Stimulated activated CD8-positive, alpha-beta memory T cell treated with anti-CD3 and anti-CD28 coated beads, Interleukin-7, amount 100 ng/mL, for 1 hour (primary cell): ENCODE measurements at places on chromosomes 16 and 17.

GRCh38 chr16:31711344-31711845, 162.2 kb upstream of the ZNF267 start:
- DNase-seq = no peak

- no peak for DNase-seq
These were observed 182 bp downstream of the RPL26 start for GRCh38 chr17:8382880-8383142.

DNA sequence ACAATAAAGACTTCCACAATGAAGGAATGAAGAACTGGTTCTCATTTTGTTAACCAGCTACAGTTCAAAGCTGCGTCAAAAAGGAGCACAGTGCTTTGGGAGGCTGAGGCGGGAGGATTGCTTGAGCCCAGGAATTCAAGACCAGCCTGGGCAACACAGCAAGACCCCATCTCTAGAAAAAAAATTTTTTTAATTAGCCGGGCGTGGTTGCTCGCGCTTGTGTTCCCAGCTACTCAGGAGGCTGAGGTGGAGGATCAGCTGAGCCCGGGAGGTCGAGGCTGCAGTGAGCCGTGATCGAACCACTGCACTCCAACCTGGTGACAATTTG, 764 bp upstream of the SLC6A4 start:
- DNase-seq = no peak

- peak; percentile 55 for DNase-seq
These were observed 26.5 kb upstream of the LASP1NB start for GRCh38 chr17:38898812-38899348.

DNA sequence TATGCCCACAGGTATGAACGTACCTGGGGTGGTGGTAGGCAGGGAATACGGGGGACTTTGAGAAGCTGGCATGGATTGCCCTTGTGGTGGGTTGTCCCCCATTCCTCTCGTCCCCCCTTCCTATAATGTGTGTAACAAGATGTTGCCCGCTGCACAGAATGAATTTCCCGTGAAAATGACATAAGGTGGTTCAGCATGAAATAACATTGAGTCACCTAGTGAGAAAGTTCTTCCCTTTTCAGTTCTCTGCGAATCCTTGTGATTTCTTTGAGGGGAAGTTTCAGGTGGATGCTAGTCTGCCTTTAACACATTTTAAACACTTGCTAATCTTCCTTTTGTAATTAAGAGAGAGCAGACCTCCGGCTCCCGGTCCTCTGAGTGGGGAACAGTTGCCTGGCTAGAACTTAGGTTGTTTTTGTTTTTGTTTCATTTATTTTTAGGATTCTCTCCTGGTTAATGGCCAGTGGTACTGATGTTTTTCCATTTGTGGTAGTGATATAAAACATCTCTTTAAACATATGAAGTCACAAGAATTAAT, 58.9 kb downstream of the RAP1GAP2 start:
- no peak for DNase-seq

- no peak for DNase-seq
These were observed 14.7 kb downstream of the ABR start for GRCh38 chr17:1164935-1165556.

GRCh38 chr16:89540557-89540956, 19.9 kb upstream of the RPL13 start:
- no peak for DNase-seq

DNA sequence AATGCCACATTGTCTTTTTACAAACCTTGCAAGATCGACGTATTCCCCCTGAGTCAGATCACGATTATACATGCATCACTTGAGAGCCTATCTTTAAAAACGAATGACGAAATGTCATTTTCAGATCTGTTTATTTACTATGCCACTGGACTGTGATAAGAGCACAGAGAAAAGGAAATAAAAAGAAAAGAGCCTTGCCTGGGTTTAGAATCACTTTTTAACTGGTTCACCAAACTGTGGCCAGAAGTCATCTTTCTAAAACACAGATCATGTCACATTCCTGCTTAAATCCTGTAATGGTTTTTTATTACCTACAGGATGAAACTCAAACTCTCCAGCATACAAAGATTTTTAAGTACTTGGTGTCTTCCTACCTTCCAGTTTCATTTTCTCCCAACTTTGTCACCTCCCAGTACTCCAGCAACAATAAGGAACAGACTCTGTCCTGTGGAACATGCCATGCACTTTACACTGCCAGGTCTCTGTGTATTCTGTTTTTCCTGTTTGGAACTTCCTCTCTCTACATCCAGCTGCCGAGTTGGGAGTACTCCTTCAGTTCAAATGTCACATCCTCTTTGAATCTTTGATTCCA, 91.5 kb downstream of the SNX11 start:
- DNase-seq = no peak

DNA sequence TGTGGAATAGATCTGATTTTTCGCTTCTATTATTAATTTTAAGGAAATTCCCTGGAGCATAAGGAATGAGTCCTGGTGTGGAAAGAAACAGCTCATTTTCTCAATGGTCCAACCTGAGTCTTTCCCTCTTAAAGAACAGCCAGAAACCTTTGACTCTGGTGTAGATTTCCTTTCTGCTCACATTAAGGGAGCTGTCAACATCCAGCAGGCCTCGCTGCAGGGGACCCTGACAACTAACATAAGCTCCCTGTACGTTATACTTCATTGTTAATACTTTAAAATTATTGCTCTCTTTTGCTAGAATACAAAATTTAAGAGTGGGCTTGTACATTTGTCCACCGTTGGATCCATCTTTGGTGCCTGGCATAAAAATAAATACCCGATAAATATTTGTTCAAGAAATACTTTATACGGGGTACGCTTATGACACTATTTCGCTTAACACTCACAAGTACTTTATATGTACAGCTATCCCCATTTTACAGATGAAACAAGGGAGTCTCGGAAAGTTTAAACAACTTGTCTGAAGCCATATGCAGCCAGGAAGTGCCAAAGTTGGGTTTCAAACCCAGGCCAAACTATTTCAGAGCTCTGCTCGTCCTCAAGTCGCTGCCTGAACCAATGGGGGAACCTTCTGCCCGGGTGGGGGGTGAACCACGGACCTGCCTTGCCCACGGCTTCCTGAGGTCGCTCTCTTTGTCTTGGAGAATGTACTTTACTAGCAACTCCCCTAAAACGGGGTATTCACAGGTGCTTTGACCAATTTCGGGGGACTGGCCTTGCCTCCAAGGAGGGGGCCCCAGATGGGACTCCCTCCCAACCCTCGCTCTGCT, 611 bp downstream of the SMARCE1 start:
- no peak for DNase-seq

DNA sequence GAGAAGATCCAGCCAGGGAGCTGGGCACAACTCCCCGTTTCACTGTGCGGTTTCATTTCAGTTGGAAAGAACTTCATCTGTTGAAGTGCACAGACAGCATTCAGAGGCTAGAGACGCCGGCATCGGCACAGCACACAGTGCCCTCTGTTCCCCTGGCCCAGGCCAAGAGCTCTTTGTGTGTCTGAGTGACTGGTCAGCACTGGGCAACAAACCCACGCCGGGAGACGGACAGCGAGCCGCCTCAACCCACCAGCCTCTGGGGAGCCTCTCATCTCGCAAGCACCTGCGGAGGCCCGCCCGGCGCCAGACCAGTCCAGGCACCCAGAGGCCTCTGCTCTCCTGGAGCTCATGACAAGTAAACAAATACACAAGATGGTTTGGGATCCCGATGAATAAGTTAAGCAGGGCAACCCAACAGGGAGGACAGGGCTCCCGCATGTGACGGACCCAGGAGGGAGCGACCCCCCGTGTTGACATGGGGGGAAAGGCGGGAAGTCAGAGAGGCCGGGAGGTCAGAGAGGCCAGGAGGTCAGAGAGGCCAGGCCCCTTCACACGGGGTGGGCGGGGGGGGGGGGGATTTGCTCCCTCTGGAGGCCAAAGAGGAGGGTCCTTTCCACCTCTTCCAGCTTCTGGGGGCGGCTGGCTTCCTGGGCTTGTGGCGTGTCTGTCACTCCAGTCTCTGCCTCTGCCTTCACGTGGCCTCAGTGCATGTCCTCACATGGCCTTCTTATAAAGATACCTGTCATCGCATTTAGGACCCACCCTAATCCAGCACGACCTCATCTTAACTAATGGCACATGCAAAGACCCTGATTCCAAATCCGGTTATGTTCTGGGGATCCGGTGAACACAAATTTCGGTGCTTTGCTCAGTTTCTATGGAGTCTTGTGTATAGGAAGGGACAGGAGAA, 25.8 kb upstream of the KLHDC4 start:
- DNase-seq = no peak

DNA sequence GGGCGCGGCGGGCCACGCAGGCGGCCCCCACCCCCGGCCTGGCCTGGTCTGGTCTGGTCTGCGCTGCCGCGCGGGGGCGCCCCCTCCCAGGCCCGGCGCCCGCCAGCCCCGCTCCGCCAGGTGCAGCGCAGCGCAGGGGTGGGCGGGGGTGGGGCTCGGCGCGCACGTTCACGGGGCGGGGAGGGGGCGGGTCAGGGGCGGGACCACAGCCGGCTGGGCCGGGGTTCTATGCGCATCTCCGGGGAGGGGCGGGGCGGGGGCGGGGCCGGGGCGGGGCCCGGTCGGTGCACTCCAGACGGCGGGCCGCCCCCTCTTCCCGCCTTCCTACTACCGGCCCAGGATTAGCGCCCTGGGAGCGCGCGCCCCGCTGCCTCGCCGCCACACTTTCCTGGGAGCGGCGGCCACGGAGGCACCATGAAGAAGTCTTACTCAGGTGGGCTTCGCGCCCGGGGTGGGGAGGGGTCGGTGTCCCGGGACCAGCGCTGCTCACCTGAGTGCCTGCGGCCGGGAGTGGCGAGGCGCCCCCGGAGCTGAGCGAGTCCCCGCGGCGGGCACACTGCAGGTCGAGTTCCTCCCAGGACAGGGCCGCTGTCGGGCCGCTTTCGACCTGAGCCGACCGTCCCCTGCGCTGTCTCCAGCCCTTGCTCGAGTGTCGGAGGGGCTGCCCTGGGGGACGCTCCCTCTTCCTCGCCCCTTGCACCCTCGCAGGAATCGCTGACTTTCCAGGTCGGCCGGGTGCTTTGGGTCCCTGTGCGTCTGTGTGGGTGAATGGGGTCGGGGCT, 140.5 kb downstream of the SEC14L1 start:
- peak; percentile 21 for DNase-seq

- no peak for DNase-seq
These were observed 573 bp downstream of the CTDNEP1 start for GRCh38 chr17:7250695-7251627.

DNA sequence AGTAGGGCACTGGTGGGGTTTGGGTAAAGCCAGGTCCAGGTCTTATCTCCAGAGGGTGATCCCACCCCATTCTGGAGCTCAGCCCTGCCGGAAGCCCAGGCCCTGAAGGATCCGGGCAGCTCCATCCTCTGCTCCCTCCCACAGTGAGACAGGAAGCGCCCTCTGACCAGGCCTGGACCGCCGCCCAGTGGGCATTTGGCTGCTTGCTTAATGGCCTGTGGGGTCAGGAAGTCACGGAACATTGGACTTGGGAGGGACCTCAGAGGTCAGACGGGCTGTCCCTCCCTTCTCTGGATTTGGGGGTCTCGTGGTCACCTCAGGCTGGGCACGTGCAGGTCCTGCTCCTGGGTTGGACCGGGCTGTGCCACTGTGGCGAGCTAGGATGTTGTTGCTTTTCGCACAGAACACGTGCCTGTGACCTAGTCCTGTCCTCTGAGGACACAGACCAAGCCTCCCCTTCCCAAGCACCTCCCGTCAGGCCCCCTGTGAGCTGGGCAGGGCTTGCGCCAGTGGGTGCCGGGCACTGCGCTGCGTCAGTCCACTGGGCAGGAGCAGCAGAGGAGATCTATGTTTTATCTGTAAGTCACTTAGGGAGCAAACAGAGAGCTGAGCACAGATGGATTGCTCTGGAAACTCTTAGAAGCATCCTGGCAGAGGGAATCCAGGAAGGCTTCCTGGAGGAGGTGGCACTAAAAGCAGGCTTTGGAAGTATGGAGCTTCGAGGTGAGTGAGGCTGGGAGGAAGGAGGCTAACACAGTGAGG, 49.4 kb upstream of the GSE1 start:
- DNase-seq = no peak

- no peak for DNase-seq
These were observed 149.9 kb downstream of the ENGASE start for GRCh38 chr17:79224476-79224875.
